Left lung (tissue), 14 donors: ENCODE measurements at places on chromosomes 7 and 10. TPM values are rescaled to one million over a fixed set of nuclear protein-coding genes. Genes with fewer than 3 reads are reported as not detected.

- H3K27me3 ChIP-seq: no peaks in the 10 kb centered on the region
- no peaks in the 10 kb centered on the region for H3K36me3 ChIP-seq
- peaks cover 5% of the 10 kb centered on the region for H3K4me1 ChIP-seq
Observed at GRCh38 chr7:140541513-140542227, 62.4 kb upstream of the MKRN1 start.

DNA sequence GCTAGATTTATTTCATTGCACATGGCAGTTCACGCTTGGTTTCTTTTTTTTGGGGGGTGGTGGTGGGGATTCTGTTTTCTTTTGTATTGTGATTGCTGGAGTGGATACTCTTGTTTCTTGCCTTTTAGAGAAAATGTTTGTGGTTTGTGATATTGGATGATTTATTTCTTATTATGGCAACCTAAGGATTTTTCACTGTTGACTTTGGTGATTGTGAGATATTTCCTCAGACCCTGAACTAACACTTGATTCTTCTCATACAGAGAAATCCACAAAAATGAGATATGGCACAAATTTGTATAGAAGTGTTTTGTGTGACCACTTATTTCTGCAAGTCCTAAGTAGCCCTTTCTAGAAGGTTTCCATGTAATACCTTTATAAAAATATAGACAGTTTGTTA is 871.1 kb downstream of the LRMDA start:
- H3K27me3 ChIP-seq: no peaks in the 10 kb centered on the region
- H3K36me3 ChIP-seq: no peaks in the 10 kb centered on the region

DNA sequence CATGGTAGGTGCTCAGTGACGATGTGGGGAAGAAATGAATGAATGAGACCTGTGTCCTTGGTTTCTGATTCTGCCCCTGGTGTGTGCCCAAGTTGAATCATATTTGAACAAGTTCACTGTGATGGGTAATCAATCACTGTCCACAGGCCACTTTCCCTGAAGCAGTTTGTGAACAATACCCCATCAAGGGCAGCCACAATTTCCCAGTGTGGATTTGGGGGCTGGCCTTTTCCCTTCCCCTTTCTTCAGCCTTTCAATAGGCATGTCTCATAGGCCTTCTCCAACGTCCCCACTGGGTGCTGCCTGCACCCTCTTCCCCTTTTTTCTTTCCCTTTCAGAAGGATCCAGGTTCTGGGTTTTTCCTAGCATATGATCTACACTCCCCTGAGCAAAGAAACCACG is 64.7 kb downstream of the CREB5 start:
- H3K27me3 ChIP-seq: peaks cover 4% of the 10 kb centered on the region
- no peak overlapping the region for H3K4me3 ChIP-seq
- no peak overlapping the region for H3K27ac ChIP-seq

GRCh38 chr7:127608446-127608845 is 9.5 kb downstream of the PAX4 start:
- no peaks in the 10 kb centered on the region for H3K36me3 ChIP-seq
- no peak overlapping the region for H3K27ac ChIP-seq
- H3K4me3 ChIP-seq: no peak overlapping the region
- no peaks in the 10 kb centered on the region for H3K4me1 ChIP-seq
- no peak for DNase-seq
- peaks cover 4% of the 10 kb centered on the region for H3K27me3 ChIP-seq

- no peak for DNase-seq
- H3K4me1 ChIP-seq: no peaks in the 10 kb centered on the region
- no peak overlapping the region for H3K27ac ChIP-seq
- no peaks in the 10 kb centered on the region for H3K27me3 ChIP-seq
- H3K36me3 ChIP-seq: no peaks in the 10 kb centered on the region
Observed at GRCh38 chr10:35632027-35632426, 10.1 kb downstream of the FZD8 start.

DNA sequence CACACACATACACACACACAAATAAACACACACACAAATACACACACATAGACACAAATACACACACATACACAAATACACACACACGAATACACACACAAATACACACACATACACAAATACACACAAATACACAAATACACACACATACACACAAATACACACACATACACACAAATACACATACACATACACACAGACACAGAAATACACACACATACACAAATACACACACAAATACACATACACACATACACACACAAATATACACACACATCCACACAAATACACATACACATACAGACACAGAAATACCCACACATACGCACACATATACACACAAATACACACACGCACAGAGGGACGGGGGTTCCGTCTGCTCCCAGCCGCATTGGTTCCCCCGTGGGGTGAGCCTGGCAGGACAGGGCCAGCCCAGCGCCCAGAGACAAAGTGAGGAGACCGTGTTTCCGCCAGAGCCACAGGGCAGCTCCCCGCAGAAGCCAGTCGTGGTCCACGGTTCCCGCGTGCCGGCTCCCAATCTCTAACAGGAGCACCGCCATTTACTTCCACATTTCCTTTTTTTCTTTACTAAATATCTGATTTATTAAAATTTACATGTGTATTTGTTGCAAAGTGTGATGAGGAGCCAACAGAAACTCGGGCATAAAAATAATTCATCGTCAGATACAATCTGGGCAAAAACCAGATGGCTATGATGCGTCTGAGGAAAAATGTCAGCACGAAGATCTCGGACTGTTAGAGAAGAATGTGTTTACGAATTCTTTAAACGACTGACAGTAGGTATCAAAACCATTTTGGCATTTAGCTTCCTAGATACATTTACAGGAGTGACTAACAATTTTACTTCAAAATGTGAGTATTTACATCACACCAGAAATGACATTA is 3.1 kb upstream of the KNDC1 start:
- no peak overlapping the region for H3K27ac ChIP-seq
- no peaks in the 10 kb centered on the region for H3K36me3 ChIP-seq
- H3K4me1 ChIP-seq: peaks cover 7% of the 10 kb centered on the region
- H3K27me3 ChIP-seq: peaks cover 5% of the 10 kb centered on the region
- peak; percentile 64 for DNase-seq

DNA sequence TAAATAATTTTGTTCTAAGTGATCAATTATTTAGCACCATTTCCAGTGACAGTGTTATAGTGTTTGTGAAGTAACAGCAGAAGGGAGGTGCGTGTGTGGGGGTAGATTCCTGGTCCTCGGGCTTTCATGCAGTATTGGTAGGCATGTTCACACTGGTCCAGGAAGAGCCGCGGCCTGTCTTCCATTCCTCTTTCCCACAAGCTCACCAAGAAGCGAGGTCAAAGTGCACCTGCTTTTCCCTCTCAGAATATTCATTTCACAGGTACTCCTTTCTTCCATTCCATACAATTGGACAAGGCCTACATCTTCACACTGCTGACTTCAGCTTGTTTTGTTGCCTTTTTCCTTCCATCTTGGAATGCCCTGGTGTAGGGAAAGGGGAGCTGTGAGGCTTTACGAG is 151.8 kb upstream of the CELF2 start:
- DNase-seq: no peak
- H3K4me3 ChIP-seq: no peak overlapping the region
- H3K27me3 ChIP-seq: no peaks in the 10 kb centered on the region

- DNase-seq: no peak
- H3K4me1 ChIP-seq: peaks cover 13% of the 10 kb centered on the region
- H3K36me3 ChIP-seq: no peaks in the 10 kb centered on the region
- H3K27me3 ChIP-seq: peaks cover 2% of the 10 kb centered on the region
- H3K4me3 ChIP-seq: no peak overlapping the region
- peak overlapping the region; percentile 50 for H3K27ac ChIP-seq
Observed at GRCh38 chr10:11015446-11015934, 2.2 kb upstream of the CELF2 start.

GRCh38 chr7:34011696-34012095 is 106.4 kb downstream of the BMPER start:
- no peaks in the 10 kb centered on the region for H3K27me3 ChIP-seq
- no peaks in the 10 kb centered on the region for H3K36me3 ChIP-seq
- no peaks in the 10 kb centered on the region for H3K4me1 ChIP-seq
- no peak for DNase-seq

DNA sequence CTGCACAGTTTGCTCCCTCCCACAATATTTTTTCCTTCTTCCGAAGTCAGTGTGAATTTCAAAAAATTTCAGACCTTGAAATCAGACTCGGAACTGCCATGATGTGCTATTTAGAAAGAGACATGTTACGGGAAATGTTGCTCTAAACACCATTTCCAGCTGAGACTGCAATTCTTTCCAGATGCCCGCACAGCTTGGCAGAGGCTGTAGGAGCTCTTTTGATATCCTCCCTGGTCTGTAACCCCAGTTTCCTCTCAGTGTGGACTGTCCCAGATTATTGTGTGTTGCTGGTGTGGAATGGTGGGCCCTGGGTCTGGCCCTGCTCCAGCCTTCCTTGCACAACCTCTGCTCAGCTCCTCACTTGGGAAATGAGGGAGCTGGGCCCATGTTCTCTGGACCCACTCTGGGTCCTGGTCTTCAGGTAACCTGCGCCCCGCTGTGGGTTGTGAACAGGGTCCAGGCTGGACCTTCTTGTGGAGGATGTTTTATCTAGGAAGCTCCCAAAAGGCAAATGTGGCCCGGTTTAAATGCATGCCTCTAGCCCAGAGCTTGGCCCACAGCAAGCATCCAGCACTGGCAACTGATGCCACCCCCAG is 172.8 kb upstream of the CXCL12 start:
- DNase-seq: no peak
- H3K27me3 ChIP-seq: no peaks in the 10 kb centered on the region
- no peaks in the 10 kb centered on the region for H3K4me1 ChIP-seq
- H3K27ac ChIP-seq: no peak overlapping the region
- no peak overlapping the region for H3K4me3 ChIP-seq

DNA sequence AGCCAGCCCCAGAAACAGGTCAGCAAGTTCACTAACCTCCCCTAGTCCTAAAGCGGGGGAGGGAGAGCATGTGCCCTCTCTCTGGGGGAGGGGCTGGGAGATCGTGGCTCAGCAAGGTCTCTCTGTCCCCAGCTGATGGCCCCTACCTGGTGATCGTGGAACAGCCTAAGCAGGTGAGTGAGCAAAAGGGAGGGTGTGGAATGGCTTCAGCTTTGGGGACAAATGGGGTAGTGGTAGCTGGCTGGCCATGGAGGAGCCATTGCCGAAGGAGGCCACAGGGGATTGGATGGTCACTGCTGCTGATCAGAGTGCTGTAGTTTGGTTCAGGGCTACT is 779 bp downstream of the NFKB2 start:
- peak overlapping the region; percentile 44 for H3K4me3 ChIP-seq
- DNase-seq: no peak
- H3K27me3 ChIP-seq: no peaks in the 10 kb centered on the region
- H3K36me3 ChIP-seq: no peaks in the 10 kb centered on the region

DNA sequence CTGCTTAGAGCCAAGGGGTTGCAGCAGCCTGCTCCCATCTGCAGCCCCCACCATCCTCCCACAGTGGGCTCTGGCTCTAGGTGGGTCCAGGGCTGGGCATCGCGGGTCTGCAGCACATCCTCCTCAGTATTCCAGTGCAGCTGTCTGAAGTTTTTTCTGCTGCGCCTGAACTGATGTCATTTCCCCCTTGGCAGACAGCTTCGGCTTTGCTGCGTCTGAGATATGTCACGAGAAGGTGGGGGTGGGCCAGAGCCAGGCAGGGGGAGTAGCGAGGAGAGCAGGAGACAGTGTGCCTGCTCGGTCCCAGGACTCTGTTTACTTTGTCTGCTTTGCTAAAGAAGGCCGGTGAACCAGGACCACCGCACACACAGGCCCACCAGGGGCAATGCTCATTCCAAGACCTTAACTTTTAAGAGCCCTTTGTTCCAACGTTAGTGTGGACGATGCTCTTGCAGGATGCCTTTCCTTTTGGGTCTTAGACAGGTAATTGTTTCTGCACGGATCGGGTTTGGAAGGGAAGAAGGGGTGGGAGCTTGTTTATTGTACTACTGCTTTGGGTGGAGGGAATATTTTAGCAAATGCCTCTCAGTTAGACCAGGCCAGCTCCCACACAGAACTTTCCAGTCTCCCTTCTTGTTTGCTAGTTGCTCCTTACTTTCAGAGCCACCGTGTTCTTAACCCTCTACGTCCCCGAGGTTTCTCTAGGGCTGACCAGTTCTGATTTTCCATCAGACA is 32.4 kb downstream of the WBP1L start:
- peak overlapping the region; percentile 72 for H3K27ac ChIP-seq
- H3K36me3 ChIP-seq: no peaks in the 10 kb centered on the region
- no peaks in the 10 kb centered on the region for H3K27me3 ChIP-seq
- no peak for DNase-seq
- peak overlapping the region; percentile 21 for H3K4me3 ChIP-seq

DNA sequence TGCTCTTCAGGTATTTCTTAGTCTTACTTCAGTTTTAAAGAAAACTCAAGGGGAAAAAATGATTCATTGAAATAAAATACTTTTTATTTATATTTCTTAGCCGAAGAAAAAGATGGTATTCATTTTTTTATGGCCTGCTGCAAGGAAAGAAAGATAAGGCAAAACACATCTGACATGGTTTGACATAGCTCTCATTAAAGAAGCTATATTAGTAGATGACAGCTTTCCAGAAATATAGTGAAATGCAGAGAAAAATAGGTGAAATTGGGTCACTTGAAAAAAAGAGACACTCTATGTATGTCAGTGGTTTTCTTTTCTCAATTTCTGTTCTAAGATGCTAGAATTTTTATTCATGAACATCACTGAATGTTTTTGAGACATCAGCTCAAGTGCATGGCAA is 438.3 kb downstream of the PLXDC2 start:
- H3K4me3 ChIP-seq: no peak overlapping the region
- no peaks in the 10 kb centered on the region for H3K27me3 ChIP-seq
- no peak for DNase-seq
- H3K27ac ChIP-seq: no peak overlapping the region
- no peaks in the 10 kb centered on the region for H3K4me1 ChIP-seq
- H3K36me3 ChIP-seq: no peaks in the 10 kb centered on the region

GRCh38 chr10:43078175-43078985 is 1.5 kb downstream of the RET start:
- peaks cover 24% of the 10 kb centered on the region for H3K27me3 ChIP-seq
- H3K4me3 ChIP-seq: no peak overlapping the region
- no peak for DNase-seq

DNA sequence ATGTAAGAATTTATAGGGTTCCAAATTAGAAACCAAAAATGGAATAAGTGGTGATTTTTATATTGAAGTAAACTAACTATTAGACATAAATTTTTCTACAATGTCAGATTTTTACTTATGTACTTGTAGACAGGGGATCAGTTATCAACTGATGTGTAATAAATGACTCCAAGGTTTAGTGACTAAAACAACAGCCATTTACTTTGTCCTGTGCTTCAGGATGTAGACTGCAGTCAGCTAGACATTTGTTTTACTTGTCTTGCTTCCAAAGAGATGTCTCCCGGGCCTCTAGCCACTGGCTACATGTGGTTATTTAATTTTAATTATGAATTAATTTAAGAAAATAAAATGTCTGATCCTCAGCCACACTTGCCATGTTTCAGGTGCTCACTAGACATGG is 249.7 kb upstream of the IGFBP3 start:
- DNase-seq: no peak
- no peak overlapping the region for H3K27ac ChIP-seq
- no peaks in the 10 kb centered on the region for H3K27me3 ChIP-seq
- no peaks in the 10 kb centered on the region for H3K36me3 ChIP-seq
- H3K4me1 ChIP-seq: no peaks in the 10 kb centered on the region

CYP26C1 gene
- total RNA-seq: 0.42 TPM

UROS gene
- total RNA-seq: 45.3 TPM

MBL2 gene
- not detected for total RNA-seq

CRPPA gene
- 3.6 TPM for total RNA-seq

MARCHF5 gene
- total RNA-seq: 33.0 TPM

ASB15 gene
- total RNA-seq: not detected

LOXL4 gene
- 5.4 TPM for total RNA-seq

FOXI2 gene
- total RNA-seq: not detected

CDK14 gene
- total RNA-seq: 37.5 TPM
